ENCODE measurements at places on chromosomes 7 and 10.

DNA sequence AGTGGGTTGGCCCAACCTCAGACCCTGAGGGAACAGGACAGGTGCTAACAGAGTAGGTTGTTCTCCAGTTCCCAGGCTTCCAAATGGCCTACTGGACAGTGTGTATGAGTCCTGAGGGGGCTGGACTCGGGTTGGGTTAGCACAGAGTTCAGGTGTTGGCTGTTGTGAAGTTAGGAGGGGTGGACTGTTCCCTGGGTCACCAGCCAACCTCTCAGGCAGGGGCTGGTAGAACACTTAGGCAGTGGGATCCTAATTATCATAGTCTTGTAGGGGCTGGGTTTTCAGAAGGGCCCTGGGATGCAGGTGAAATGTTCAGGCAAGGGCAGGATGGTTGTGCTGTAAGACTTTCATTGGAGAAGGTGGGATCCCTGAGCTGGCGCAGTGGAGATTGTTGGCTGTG is 293.0 kb downstream of the ZWINT start:
- no peak for DNase-seq

DNA sequence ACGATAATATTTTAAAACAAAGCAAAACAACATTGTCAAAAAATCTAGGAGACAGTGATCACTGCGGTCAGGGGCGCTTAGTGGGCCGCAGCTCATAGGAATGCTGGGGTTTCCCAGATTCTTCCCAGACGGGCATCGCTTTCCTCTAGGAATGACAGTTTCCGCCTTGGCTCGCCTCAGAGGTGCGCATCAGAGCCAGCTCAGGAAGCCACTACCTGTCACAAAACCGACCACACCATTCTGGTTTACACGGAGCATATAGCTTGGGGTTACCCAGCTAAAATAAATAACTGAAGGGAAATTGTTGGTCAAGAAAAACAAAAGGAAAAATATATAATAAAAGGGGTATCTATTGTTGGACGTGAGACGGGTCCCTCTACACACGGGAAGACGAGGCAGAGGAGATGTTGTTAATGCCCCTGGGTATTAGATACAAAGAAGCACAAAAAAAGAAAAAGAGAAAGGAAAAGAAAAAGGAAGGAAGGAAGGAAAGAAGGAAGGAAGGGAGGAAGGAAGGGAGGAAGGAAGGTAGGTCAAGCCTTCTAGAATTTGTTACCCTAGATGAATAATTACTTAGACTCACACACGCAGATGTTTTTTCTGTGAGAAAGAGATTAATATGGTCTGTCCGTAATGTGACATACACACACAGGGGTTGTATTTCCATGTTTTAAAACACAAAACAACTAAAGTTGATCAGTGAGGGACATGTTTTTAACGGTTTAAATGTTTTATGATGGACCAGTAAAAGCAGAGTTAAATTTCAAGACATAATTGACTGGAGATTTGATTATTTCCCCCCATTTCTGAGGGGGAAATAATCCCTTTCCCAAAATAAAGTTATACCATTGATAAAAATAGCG is 292.4 kb upstream of the NFE2L3 start:
- DNase-seq: no peak

DNA sequence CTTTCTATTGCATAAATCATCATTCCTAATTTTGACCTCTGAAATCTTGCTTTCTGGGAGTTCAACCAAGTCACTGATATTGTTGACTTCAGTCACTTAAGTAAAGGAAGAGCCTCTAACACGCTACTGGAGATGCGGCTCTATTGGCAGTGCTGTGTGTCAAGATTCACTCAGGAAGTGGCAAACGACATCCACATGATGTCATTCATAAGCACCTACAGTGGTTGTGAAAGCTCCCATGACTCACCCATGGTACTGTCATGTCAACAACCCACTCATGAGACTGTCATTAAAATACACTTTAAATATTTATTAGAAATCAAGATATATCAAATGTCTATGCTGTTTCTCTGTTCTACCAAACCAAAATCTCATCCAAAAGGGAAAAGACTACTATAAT is 52.5 kb upstream of the LHFPL3 start:
- DNase-seq: no peak

DNA sequence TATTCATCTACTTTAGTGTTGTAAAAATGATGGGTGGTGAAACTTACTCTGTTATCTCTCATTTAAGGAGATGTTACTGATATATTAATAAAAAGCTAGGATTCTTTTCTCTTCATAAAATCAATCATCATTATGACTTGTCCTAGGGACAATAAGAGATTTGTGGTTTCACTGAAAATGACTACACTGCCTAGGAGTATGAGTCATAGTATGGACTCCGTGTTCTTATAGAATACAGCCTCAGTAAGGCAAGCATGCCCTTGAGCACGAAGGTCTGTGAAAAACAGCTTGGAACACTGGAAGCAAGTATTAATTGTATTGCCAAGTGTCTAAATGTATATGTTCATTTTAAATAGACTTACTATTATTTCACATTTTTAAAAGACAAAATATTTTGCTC is 749.2 kb upstream of the PCDH15 start:
- DNase-seq: no peak

- peak; percentile 53 for DNase-seq
These were observed 61.6 kb downstream of the GRK5 start for GRCh38 chr10:119268871-119269506.

DNA sequence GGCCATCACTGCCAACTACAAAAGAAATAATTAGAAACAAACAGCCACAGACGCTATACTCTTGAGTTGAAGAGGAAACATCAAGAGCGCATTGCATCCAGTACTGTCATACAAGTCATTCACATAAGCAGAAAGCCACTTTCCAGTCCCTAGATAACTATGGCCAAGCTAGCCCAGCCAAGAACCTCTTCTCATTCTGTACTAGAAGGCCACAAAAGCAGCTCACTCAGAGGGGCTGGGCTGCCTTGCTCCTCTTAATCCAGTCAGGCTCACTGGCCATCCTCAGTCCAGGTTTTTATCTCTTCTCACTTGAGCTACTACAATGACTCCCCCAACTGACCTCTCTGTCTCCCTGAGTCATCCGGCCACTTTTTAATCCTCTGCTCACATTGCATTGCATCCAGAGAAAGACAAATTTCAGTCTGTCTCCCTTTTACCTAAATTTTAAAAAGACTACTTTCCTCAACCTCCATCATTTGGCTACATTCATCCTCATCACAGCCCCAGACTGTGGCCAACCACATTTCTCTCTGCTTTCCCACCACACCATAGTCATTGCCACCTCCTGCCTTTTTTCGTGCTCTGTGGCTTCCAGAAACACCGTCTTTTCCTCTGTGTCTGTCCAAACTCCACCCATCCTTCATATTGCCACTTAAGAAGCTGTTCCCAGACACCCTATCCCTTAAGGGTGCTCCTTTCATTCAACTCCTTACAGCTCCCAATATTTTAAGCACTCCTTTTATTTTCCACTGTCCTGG is 25.0 kb downstream of the PPP1R3C start:
- DNase-seq: no peak

- DNase-seq: no peak
These were observed 68.9 kb downstream of the MAD1L1 start for GRCh38 chr7:2163600-2164555.

DNA sequence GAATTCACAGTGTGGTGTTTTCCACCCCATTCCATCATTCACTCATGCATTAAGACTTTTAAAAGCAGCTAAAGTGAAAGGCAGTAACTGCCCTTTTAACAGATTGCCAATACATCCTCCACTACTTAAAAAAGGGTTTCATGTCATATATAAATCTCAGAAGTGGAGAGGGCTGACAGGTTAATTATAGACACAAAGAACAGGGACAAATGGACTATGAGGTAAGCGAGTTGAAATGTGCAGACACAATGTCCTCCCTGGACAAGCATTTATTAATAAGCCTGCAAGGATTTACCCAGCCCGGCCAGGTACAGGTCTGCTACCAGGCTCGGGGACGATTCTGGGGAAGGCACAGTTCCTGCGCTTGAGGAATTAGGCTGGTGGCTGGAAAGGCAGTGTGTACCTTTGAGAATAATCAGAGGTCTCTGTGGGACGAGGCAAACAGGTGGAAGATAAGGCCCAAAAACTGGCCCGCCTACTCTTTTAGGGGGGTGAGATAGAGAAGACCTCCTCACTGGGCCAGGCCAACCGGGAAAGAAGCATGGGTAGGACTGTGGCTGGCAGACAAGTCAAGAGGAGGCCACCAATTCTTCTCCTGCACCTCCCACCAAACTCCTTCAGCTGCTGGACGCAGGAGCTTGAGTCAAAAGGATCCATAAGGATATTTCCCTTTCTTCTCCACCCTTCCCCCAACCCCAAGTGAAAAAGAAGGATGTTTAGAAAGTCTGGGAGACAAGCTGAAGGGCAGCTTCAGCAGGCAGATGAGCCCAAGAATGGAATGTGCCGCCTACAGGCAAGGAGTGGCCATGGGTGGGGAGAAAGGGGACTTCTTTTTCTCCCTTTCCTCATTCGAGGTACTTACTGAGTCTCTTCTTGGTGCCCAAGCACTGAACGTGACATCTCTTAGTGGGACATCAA is 1.5 kb downstream of the PDLIM1 start:
- DNase-seq: no peak

DNA sequence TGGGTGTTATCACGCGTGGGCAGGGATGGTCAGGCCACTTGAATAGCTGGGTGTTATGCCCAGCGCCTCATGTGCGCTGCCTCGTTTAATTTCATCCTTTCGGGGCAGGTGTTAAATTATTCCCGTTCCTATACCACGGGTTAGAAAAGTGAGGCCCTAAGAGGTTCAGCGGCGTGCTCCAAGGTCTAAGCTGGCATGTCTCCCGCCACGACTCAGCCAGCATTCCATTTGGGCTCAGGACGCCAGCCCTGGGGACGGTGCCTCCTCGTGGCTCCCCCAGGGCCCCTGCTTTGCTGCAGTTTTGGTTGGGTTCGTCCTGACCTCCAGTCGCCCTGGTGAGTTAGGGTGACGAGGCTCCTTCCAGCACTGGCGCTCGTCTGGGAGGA is 124.5 kb downstream of the TRRAP start:
- DNase-seq: no peak

- DNase-seq: no peak
These were observed 52.4 kb upstream of the TMEM140 start for GRCh38 chr7:135095450-135095849.

DNA sequence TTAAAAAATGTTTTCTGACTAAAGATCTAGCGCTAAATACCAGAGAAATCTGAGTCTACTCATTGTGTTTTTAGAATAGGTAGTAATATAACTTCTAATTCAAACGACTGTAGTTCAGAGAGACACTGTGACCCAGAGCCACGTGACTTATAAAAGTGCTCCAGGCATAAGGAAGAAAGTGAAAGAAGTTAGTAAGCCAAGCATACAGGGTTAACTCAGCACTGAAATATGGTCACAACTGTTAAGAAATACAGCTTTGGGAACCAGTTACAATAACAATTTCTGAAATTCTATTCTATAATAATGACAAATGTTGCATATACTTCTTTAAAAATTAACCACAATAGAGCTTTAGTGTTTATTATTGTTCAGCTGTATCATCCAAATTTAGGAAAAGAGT is 119.1 kb downstream of the TFEC start:
- no peak for DNase-seq

DNA sequence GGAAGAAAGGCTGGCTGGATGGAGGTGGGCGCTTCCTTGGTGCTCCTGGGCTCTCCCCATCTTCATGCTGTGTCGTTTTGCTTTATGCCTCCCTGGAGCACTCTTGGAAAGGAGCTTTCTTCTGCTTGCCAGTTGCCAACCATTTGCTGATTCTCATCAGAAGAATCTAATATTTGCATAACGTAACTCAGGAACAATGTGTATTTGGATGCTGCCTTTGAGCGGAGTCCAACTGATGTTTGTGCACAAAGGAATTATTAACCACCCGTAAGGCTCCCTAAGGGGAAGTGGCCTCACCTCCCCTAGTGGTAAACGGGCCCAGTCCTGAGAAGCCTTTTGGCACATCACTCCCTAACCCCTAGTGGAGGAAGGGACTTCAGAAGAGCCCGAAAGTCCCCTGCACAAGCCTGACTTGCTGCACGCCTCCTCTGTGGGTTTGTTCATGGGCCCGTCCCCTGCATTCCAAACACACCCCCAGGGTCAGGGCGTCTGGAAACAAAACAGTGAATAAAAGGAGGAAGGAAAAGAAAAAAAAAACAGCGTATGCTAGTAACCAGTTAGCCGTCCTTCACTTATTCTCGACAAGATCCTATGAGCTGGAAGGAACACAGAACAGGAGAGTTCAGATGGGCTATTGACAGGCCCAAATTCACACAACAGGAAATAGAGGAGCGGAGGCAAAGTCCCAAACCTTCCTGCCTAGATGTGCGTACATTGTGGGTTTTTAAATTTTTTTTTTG is 602.2 kb downstream of the LRMDA start:
- DNase-seq: peak; percentile 4

GRCh38 chr10:28186887-28187578 is 115.8 kb downstream of the MPP7 start:
- no peak for DNase-seq

GRCh38 chr7:42573881-42574672 is 337.1 kb upstream of the GLI3 start:
- no peak for DNase-seq

DNA sequence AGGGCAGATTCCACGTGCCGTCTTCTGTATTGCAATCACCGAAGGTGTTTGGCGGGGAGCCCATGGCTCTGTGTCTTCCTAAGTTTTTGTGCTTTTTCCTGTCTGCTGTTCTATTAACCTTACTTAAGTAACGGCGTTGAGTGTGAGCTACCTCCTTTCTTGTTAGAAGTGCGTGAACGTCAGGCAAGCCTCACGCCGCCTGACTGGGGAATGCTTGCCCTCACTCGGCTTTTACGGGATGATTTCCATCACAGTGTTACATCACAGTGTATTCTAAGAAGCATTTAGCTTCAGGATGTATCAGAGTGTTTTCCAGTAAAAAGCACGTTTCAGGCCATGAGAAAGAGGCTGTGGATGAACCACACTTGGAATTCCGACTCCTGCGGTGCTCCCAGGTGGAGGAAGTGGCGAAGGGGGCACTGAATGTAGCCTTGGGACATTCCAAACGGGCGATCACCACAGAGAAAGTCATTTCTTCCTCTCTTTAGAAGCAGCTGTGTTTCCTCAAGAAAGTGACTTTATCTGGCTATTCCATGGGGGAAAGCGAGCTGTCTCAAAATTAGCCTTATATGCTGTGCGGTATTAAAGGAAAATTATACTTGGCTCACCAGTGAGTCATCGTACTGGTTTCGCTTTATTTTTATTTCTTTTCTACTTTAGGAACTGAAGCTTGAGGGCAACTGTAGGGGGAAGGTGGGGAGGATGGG is 290.7 kb downstream of the KLF6 start:
- DNase-seq: no peak

DNA sequence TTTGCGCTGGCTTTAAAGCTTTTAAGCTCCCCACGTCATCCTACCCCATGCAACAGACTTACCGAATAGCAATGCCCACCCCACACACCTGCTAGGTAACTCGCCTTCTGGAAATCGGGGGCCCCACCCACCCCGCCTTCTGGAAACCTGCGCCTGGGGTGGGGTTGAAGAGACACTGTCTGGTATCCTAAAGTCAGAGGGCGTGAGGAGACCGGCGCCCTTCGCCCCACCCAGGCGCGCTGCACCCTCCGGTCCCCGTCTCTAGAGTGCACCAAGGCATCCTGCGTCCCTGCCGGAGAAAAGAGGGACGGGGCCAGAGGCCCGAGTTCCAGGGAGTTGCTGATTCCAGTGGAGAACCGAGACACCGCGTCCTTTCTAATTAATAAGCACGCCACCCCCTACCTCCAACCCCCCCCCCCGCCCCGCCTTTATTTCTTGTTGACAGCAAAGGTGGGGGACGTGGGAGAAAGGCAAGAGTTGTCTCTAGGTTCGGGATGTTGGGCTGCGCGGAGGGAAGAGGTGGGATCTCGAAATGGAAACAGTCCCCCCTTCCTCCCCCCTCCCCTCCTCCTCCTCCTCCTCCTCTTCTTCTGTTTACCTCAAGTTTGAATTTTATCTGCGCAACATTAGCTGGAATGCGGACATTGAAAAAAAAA is 220.9 kb upstream of the MKLN1 start:
- DNase-seq: peak; percentile 40
